ENCODE measurements at places on chromosomes 6 and 20. TPM values are rescaled to one million over a fixed set of nuclear protein-coding genes. Genes with fewer than 3 reads are reported as not detected.
A peak's percentile ranks its signal among the peaks of the same experiment; 100 is the strongest.

DNA sequence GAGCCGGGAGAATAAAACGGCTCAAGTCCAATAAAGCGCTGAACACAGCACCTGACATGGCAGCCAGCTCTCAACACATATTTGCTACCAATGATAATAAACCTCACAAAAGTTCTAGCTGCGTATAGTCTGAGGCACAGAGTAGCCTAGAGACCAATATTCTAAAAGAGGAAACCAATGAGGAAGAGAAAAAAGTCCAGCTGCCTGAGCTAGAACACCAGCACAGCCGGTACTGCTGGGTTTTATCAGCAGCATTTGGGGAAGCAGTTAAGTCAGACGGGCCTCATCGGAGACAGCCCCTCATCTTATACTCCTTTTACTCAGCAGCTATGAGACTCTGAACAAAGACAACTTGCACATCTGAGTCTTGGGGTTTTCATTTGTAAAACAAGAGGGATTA is 2.4 kb upstream of the RTF2 start:
- no peak for DNase-seq

DNA sequence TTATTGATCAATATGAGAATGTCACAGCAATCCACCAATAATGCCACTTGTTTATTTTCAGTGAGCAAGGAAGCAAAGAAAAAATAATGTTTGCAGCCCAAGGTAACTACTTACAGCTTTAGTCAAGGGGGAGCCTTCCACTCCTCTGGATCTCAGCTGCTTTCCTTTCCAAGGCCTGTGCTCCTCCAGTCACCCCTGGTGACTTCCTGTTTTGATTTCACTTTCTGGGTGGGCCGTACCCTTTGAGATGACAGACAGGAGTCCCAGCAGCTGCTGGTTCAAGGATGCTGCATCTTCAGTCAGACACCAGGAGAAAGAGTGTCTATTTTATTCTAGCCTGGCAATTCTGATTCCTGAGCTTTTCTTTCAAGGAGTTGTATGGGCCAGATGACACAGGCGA is 5.6 kb upstream of the VNN2 start:
- DNase-seq: peak; percentile 33

- no peak for DNase-seq
These were observed 174.7 kb downstream of the TMEM242 start for GRCh38 chr6:157148391-157149323.

GRCh38 chr20:30892541-30893345 is 364.7 kb upstream of the DEFB115 start:
- no peak for DNase-seq

DNA sequence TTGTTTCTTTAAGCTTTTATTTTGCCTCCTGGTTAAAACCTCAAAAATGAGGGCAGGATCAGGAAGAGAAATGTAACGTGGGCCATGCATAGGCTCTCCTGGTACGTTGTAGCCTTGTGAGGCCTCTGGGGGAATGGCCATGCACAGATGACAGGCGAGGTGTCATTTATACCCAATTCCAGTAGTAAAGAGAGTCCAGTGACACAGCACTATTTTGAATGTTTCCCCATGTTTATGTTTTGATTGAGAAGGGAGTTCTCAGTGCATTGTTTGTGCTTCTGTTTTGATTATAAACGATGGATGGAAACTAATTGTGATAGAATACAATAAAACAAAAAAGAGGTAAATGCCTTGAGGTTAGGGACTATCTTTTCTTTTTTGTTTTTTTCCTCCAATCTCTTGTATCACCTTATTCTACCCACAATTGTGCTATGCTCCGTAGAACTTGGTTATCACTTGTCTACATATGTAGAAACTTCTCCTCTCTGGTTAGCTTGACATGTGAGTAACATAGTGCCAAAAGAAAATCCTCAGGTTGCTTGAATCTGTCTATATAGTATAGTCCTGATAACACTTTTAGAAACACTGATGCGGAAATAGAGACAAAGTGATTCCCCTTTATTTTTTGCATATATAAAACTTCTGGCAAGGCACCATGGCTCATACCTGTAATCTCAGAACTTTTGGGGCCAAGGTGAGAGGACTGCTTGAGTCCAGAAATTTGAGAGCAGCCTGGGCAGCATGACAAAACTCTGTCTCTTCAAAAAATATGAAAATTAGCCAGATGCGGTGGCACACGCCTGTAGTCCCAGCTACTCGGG is 6.9 kb upstream of the SMIM28 start:
- DNase-seq: no peak

DNA sequence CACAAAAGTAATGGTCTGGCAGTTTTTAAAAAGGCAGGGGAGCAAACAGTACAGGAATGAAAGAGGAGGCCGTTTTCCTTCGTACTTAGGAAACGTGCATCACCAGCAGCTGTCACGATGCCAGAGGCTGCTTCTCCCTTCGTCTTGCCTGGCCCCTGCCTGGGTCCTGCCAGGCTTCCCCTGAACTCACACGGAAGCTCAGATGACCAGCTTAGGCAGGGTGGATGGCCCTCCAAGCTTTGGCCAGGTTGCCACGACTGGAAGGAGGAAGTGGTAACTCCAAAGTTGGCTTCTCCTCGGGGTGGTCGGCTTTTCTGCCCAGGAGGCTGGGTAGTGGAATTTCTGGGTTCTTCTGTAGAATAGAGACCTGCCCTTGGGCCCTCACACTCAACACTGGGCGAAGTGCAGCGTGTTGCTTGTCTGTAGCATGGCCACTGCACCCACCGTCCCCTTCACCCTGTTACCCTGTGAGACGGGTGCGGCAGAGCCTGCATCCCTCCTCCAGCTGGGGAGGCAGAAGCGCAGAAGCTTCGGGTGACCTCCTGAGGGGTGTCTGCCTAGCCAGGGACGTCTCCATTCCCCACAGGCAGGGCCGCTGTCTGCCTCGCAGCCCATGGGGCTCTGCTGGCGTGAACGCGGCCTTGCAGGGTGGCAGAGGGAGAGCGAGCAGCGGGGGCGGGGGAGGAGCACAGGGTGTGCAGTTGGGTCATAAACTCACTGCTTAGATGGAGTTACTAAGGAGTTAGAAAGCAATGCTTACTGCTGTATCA is 18.4 kb upstream of the RBM38 start:
- no peak for DNase-seq

GRCh38 chr6:28812778-28813569 is 110.8 kb downstream of the TRIM27 start:
- no peak for DNase-seq

GRCh38 chr6:23633996-23634395 is 492.0 kb upstream of the NRSN1 start:
- no peak for DNase-seq

GRCh38 chr6:24099181-24099580 is 26.8 kb upstream of the NRSN1 start:
- DNase-seq: no peak

DNA sequence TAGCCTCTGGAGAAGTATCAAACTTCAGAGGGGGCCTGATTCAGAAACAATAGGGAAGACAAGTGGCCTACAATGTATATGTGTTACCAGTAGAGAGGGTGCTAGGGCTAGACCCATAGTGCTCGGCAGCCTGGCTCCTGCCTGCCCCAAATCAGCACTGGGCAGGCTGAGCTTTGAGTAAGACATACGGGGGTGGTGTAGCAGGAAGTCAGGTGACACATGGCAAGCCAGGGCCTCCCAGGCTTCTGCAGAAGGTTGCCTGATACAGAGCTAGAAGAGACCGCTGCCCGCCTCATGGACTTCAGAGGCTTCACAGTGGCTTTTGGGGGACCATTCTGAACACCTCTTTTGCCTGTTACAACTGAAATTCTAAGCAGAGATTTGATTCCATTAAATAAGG is 43.4 kb downstream of the RALY start:
- DNase-seq: no peak

- DNase-seq: no peak
These were observed 5.1 kb downstream of the SYNCRIP start for GRCh38 chr6:85637579-85637978.

DNA sequence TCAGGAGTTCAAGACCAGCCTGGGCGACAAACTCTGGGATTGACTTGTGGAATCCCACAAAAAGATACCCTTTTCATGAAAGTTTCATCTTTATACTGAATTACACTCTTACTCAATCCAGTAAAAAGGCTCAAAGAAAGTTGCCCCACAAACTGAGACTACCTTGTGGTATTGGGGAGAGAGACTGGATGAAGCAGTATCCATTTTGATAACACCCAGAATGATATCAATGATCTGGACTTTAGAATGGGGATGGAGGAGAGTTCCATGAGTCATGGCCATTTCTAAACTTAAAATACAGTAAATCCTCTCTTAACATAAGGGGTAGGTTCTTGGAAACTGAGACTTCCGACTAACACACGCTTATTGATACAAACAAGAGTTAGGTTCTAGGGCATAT is 4.7 kb downstream of the STAU1 start:
- no peak for DNase-seq

DNA sequence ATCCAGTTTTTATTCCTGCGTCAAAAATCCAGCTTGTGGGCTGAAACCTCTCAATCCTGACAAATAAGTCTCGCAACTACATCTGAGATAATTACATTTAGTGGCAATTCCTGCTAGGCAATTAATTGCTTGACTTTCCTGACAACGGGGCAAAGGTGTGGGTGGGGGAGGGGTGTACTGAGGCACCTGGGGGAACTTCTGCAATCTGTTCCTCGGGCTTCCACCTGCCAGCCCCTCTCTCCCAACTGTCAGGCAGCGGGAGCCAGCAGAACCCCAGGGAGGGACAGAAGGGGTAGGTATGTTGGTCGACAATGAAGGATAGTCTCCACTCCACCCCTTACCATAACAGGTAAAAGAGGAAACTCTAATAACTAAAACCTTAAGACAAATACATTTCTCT is 6.8 kb downstream of the C6orf52 start:
- DNase-seq: no peak

- DNase-seq: no peak
These were observed 12.1 kb downstream of the TJAP1 start for GRCh38 chr6:43489277-43490072.

- DNase-seq: no peak
These were observed 80.9 kb downstream of the GJA1 start for GRCh38 chr6:121516331-121516730.

The BEND6 gene
- 0.53 TPM for total RNA-seq

GRCh38 chr6:131937226-131937625 is 13.9 kb downstream of the CCN2 start:
- no peak for DNase-seq

GRCh38 chr20:16257021-16257420 is 316.2 kb downstream of the KIF16B start:
- no peak for DNase-seq

GRCh38 chr20:4086771-4087687 is 71.7 kb upstream of the RNF24 start:
- no peak for DNase-seq

DNA sequence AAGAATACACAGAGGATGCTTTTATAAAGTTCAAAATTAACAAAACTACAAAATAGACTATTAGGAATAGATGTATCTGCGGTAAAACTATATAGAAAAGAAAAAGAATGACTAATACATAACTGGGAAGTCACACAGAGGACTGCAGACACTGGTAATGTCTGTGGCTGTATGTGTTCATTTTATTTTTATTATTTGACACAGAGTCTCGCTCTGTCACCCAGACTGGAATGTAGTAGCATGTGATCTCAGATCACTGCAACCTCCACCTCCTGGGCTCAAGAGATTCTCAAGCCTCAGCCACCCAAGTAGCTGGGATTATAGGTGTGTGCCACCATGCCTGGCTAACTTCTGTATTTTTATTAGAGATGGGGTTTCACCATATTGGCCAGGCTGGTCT is 38.9 kb downstream of the ESF1 start:
- no peak for DNase-seq

DNA sequence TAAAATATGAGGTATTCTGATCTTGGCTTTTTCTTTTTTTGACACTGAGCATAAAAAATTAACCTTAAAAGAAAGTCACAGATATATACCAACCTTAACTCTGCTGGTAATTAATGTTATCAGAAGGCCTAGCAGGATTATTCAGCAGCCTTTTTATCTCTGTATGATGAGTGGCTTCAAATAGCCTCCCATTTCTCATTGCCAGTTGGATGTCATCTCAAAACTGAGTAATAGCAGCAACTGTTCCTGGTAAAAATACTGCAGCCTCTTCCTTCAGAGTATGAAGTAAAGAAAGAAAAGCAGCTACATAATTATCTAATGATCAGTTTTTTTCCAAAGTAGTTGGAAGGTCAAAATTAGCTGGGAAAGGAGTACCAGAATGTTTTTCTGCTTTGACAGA is 24.9 kb upstream of the HDGFL1 start:
- no peak for DNase-seq

DNA sequence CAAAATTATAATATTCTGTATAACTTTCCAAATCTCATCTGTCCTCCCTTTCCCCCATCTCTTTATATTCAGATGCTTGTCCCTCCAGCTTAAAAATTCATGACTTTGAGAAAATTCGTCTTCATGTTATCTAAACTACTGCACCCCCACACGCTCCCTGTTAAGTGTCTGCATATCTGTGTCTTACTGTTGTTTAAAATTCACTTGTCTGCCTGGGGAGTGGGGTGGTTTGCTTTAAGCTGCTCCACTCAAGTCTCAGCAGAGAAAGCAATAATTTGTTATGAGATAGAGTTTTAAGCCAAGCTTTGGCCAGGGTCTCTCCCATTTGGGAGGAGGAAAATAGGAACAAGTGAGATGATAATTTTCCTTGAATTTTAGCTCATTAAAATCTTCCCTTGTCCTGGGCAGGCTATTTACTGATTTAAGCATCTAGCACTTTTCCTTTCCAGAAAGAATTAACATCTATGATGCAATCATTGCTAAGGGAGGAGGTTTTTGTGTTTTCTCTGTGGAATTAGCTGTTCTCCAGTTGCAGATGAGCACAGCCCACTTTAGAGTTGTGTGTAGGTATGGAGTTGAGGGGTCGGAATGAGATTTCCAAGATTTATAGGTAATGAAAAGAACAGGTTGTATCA is 36.8 kb downstream of the MTHFD1L start:
- no peak for DNase-seq

- no peak for DNase-seq
These were observed 89.7 kb downstream of the SYNJ2 start for GRCh38 chr6:158071121-158072082.

- DNase-seq: no peak
These were observed 333.2 kb downstream of the DHX35 start for GRCh38 chr20:39295301-39295700.

DNA sequence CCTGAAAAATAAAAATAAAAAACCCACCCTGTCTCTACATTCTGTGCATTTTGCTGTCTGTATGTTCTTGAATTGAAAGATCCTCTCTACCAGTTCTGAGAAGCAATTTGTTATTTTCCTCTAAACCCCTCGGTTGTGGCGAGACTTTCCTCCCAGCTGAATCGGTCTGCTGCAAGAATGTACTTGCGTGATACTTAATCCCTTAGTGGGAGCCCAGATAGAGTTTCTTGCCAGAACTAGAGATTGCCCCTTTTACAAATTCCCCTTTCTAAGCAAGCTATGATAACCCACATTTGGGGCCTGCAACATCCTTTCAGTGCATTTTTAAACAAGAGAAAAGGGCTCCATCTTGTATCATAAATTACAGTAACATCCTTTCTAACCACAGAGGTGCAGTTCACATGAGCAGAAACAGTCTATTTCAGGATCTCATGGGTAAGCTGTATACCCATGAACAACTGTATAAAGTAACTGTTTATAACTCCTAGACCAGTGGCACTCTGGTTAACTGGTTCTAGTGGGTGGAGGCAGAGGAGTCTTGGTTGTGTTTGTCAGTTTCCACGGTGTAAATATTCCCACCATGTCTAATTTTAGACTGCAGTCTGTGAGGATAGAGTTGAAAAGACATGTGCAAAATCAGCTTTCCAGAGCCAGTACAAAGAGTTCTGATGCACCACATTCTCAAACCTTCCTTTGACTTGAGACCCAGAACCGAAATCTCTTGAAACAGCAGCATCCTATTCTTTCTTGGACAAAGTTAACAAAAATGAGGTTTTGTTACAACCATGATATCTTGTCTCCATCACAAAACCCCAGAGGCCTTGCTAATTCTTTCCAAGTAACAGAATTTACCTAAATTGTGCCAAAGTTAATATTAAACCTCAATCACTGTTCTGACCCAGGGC is 113.1 kb upstream of the ZNF217 start:
- no peak for DNase-seq
